ENCODE measurements at places on chromosomes 16 and 17.

GRCh38 chr17:11406716-11407115, 165.7 kb downstream of the SHISA6 start:
- H3K36me3 ChIP-seq: no peaks in the 10 kb centered on the region
- H3K4me1 ChIP-seq: no peaks in the 10 kb centered on the region
- no peak overlapping the region for H3K4me3 ChIP-seq

- peaks cover 5% of the 10 kb centered on the region for H3K4me1 ChIP-seq
- peaks cover 4% of the 10 kb centered on the region for H3K36me3 ChIP-seq
Observed at GRCh38 chr17:37696366-37696765, 48.5 kb downstream of the HNF1B start.

DNA sequence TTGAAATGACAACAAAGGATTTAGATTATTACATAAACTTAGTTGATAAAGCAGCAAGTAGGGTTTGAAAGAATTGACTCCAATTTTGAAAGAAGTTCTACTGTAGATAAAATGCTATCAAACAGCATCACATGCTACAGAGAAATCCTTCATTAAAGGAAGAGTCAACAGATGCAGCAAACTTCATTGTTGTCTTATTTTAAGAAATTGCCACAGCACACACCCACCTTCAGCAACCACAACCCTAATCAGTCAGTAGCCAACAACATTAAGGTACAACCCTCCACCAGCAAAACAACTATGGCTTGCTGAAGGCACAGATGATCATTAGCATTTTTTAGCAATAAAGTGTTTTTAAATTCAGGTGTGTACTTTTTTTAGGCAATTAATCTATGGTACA, 75.1 kb upstream of the NSRP1 start:
- peaks cover 13% of the 10 kb centered on the region for H3K4me1 ChIP-seq
- no peak for ATAC-seq
- H3K4me3 ChIP-seq: no peak overlapping the region
- no peaks in the 10 kb centered on the region for H3K36me3 ChIP-seq

DNA sequence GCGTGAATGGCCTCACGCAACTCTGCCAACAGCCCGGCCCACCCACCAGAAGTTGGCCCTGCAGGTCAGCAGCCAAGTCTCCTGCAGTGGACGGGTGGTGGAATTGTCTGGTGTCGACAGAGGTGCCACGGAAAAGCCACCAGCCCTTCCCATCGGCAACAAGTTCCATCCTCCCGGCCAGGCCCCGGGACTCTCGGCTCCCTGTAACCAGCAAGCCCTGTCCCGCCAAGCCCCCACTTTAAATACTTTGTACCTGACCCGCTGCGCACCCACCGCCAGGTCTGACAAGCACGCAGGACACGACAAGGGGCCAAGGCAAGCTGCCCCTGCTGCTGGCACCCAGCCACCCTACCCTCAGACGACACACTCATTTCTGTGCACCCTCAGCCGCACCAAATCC, 100.8 kb downstream of the RBFOX3 start:
- ATAC-seq: no peak
- H3K36me3 ChIP-seq: no peaks in the 10 kb centered on the region
- H3K4me3 ChIP-seq: no peak overlapping the region
- peaks cover 36% of the 10 kb centered on the region for H3K27me3 ChIP-seq
- H3K4me1 ChIP-seq: no peaks in the 10 kb centered on the region

DNA sequence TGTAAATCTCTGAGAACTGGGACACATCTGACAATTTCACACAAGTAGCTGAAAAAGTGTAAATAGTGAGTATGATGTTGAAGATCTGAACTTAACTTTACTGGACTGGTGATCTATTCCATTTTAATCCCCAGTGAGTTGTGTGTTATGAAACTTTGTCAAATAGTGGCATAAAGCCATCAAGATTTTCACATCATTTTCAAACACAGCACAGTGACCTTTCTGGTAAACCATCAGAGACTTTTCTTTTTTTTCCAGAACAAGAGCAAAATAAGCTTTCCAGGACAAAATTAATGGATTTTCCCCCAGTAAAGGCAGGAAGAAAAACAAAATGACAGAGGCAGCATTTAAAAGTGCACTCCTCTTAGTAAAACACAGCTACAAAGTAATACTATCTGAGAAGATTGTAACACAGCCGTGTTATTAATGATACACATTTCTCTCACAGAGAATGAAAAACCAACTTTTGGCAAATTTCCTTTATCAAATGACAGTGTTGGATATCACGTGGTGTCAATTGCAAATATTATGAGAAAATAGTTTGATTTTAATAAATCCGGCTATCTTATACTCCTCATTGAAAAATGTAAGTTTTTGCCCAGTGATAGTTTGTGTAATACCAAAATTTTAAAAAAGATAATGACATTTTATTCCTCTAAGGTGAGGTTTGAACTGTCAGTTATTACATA, 16.8 kb upstream of the COL1A1 start:
- no peak for ATAC-seq
- H3K27ac ChIP-seq: no peak overlapping the region
- H3K27me3 ChIP-seq: peaks cover 32% of the 10 kb centered on the region
- no peaks in the 10 kb centered on the region for H3K36me3 ChIP-seq
- peaks cover 3% of the 10 kb centered on the region for H3K4me1 ChIP-seq

DNA sequence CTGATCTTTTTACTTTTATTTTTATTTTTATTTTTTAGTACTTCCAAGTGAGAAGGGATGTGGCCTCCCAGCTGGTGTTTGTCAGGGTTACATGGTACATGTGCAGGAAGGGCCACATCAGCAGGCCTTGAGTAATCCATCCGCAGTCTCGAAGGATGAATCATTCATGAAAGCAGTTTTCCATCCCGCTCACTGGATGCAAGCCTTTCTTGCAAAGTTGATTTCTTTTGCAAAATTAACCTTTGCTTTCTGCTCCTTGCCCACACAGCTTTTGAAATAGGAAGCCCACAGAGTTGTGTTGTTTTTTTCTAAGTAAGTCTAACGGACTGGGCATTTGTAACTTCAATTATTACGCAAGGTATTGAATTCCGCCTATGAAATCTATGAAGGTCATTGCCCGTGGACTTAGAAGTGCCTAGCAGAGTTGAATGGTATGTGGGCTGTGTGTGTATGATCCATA, 157.4 kb downstream of the PRKCA start:
- ATAC-seq: no peak
- H3K4me1 ChIP-seq: no peaks in the 10 kb centered on the region
- H3K36me3 ChIP-seq: no peaks in the 10 kb centered on the region
- H3K27ac ChIP-seq: no peak overlapping the region

Data from stimulated activated memory B cell treated with anti-CD40 and anti-IgM and Interleukin-4, amounts not matched to agents 10 μg/mL and 1 μg/mL and 100 μg/mL, for 72 hours (primary cell).